ENCODE measurements at places on chromosomes 5 and 9.
A peak's percentile ranks its signal among the peaks of the same experiment; 100 is the strongest.

DNA sequence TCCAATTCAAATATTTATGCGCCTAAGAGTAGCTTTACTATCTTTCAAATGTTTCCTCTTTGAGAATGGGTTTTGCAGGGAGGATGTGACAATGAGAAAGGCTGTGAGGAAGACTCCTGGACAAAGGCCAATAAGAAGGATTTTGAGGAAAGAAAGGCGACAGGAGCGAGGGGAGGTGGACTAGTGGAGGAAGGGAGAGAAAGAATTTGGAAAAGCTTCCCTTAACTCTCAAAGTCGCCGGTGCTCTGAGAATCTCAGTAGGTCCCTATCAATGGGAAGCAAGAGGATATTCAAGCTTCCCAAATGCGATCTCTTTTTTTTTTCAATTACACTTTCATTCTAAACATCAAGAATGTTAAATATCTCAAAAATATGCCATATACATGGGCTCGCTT lies 2.8 kb upstream of the CDC20B start:
- no peak for DNase-seq

DNA sequence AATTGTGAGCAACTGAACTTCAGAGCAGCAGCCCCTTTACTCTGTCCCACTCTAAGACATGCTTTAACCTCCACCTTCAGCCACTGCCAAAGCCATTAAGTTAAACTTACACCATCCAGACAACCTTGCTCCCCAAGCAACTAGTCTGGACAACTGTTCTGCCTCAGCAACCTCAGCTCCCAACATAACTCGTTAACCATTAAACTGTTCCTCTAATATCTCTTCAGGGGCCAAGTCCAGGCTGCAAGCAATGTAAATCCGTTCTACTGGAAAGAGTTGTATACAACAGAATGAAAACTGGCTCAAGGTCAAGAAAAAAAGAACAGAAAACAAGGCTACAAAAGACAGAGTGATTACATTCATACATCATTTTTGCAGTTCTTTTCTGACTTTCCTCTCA lies 131.7 kb upstream of the TARS1 start:
- DNase-seq = no peak

GRCh38 chr5:80409367-80409966 lies 1.6 kb downstream of the ZFYVE16 start:
- DNase-seq = no peak

DNA sequence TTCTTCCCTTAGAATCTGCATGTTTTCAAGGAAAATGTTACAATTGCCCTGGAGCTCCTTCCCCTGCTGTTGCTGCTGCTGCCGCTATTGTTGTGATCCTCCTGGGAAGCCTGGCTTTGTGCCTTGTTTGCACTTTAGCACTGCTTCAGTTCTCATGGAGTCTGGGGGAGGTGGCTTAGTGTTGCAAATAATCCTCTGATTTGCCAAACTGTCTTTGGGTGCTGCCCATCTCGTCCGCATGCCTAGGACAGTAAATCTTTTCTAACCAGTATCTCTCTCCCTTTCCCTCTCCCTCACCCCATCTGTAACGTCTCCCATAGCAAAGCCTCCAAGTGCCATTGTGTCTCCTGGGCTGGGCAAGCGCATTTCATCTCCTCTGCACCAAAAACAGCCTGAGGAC lies 30.3 kb downstream of the FAM240B start:
- no peak for DNase-seq

DNA sequence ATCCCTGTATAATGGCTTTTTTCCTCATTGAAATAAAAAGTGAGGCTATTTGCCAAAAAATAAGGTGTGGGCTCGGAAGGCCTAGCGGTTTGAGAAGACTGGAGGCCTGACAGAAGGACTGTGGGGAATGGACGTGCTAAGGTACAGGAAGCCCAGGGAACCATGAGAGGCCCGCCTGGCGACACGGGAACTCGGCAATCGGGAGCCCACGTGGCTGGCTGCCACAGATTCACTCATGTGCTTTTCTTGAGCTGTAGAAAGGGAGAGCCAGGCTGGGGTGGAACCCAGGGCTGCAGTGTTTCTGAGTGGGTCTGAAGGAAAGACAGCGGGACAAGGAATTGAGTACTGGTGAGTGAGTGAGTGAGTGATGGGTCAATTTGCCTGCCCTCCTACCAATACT lies 11.9 kb upstream of the DDX41 start:
- no peak for DNase-seq

DNA sequence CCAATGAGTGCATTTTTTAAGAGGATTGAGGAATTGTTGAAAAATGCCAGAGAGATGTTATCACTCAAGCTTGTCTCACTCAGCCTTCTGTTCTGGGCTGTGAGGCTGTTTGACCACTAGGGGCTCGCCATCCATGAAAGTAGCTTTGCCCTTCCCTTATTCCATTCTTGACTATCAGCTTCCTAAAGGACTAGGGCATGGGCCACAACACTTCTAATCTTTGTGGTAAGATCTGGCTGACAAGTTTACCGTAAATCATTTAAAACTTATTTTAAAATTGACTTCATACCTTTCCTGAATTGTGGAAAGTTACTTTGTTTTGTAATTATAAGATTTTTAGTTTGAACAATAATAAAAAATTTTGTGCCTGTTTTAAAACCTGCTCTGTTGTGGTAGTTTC lies 49.5 kb downstream of the TJP2 start:
- DNase-seq = no peak

DNA sequence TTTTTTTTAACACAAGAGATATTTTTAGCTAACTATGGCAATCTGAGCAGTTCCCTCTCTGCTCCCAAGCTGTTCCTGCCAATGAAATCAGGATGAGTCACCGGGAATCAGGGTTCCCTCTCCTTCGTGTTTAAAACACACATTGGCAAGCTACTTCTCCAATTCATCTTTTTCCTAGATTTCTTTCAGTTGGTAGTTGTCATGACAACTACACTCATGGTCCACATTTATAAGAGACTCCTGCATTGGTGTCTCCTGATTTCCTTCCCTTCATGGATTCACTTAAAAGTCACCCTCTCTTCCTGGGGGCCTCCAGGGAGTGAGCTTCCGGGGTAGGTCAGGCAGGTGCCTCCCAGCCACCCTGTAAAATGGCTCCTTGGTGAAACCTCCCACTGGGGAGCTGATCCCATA lies 72.3 kb upstream of the NIPAL4 start:
- DNase-seq = no peak

DNA sequence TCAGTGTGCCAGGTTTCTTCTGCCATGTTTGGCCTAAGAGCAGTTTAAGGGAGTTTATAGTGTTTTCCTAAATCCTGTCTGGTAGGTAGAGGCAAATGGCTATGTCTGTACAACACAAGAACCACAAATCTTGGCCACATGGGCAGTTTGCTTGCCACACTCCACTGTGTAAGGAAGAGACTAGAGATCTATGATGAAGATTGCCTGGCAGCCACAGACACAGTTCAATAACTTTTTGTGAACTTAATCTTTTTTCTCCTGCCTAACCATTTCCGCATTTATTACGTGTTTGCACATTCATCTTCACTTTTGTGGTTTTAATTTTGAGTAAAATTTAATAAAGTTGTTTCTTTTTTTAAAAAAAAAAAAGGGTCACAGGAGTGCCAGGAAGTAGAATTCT lies 5.8 kb downstream of the MFAP3 start:
- DNase-seq = peak; percentile 15

- peak; percentile 64 for DNase-seq
Observed at GRCh38 chr5:62284946-62285891, 20.8 kb upstream of the KIF2A start.

- DNase-seq = no peak
Observed at GRCh38 chr9:114735704-114736103, 53.7 kb upstream of the TEX48 start.

DNA sequence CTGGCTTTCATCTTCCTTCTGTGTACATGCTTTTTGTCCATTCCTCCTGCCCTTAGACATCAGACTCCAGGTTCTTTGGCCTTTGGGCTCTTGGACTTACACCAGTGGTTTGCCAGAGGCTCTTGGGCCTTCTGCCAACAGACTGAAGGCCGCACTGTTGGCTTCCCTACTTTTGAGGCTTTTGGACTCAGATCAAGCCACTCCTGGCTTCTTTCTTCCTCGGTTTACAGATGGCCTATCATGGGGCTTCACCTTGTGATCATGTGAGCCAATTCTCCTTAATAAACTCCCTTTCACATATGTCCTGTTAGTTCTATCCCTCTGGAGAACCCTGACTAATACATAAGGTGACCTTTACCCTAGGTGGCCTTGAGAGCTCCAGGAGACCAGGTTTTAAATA lies 189.1 kb upstream of the CCNG1 start:
- no peak for DNase-seq

- DNase-seq = no peak
Observed at GRCh38 chr5:149304195-149305078, 32.8 kb downstream of the AFAP1L1 start.

DNA sequence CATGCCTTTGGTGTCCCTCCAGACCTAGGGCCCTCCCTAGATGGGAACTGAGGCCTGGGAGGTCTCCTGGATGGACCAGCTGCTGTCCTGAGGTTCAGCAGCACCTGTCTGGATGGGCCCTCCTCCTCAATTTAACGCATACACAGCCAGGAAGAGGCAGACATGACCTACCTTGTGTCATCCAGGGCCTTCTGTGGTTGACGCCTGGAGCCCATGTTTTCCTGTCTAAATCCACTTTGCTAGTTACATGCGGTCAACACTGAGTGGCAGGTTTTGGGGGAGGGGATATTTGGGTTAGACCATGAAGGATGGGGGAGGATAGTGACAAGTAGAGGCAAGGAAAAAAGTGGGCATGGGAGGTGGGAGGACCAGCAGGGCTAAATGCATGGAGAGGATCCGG lies 3.1 kb upstream of the STC2 start:
- no peak for DNase-seq

DNA sequence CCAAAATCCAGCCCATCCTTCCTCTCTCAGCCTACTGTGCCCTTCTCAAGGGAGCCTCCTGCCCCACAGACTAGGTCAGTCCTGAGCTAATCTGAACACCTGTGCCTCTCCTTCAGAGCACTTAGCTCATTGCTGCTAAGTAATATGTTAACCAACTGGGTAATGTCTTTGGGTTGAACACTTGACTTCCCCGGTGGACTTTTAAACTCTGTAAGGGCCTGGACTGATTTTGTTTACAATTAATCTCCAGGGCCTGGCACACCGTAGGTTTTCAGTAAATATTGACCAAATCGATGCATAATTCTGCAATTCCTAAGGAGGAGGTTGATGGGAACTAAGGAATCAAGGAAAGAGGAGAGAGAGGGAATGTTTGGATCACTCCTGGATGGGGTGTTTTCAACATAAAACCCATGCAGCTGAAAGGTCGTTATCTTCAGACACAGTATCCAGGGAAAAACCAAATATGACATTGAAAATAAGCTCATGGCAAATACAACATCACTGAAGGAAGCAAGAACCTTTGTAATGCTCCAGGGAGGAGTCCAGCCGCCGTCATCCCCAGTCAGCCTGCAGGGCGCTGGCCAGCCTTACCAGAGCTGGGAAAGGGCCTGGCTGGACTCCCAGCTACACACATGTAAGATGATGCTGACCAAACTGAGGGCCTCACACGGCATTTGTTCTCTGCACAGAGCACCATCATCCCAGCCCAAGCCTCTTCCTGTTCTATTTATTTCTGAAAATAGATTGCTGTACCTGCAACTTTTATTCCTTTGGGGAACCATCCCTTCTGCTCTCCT lies 166.3 kb downstream of the C5orf15 start:
- no peak for DNase-seq

- DNase-seq = no peak
Observed at GRCh38 chr5:14416621-14417275, 164.8 kb upstream of the OTULINL start.

DNA sequence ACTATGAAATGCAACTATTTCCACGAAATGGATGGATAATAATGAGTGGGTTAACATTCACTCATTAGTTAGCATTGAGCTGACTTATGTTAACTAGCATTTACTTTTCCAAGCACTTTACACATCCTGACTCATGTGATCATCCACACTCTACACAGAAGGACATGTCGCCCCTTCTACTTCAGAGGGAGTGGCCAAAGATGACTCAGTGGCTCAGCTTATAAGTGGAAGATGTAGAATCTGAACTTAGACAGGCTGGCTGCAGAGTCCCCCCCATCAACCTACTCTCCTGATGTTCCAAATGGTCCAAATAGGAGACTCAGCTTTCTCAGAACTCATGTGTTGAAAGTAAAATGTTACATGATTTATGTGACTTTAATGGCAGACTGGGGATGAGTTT lies 146.0 kb downstream of the ADCY2 start:
- DNase-seq = no peak

GRCh38 chr9:86282979-86283535 lies 719 bp upstream of the ISCA1 start:
- DNase-seq = no peak

GRCh38 chr9:119003201-119003611 lies 366.0 kb downstream of the BRINP1 start:
- no peak for DNase-seq

DNA sequence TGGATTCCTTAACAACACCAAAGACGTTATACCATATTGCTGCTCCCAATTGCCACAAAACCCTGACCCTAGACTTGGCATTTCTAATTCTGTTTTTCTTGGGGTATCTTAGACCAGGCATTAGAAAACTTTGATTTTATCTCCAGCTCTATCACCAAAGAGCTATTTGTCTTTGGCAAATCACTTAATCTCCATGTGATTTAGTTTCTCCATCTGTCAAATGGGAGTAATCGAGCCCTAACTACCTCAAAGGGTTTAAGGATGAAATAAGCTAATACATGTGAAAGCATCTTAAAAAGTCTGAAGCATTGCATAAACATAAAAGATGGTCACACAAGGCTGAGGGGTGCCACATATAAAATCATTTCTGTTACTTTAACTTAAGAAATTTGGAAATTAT lies 60.6 kb downstream of the FYB1 start:
- no peak for DNase-seq

DNA sequence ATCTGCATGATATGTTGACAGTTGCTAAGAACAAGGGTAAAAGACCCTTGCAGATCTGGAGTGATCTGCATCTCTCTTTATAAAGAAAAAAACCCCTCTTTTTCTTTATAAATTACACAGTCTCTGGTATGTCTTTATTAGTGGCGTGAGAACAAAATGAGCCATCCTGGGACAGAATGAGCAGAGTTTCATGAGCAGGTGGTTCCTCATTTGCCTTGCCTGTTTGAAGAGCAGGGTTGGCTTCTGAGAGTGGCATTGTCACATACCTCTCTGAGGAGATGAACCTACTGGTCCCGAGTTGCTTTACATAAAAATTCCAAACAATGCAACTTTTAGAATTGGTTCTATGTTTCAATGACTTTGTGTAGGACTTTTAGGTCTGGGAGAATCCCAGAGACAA lies 94.3 kb downstream of the INSYN2B start:
- DNase-seq = no peak

GRCh38 chr9:120900824-120901223 lies 23.8 kb upstream of the PHF19 start:
- DNase-seq = no peak

DNA sequence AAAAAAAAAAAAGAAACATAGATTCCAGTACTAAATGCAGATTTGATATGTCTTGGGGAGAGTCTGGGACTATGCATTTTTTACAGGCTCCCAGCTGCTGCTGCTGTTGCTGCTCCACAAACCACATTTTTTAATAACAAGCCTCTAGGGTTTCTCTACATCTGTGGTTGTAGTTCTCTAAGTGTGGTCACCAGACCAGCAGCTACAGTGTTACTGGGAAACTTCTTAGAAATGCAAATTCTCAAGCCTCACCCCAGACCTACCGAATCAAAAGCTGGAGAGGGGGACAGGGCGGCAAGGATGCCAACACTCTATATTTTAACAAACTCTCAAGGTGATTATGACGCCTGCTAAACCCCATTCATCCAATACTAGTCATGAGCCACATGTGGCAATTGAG lies 293.4 kb upstream of the PTGER4 start:
- peak; percentile 17 for DNase-seq

All from CD8-positive, alpha-beta T cell (primary cell).